ENCODE measurements at places on chromosomes 2 and 18.

DNA sequence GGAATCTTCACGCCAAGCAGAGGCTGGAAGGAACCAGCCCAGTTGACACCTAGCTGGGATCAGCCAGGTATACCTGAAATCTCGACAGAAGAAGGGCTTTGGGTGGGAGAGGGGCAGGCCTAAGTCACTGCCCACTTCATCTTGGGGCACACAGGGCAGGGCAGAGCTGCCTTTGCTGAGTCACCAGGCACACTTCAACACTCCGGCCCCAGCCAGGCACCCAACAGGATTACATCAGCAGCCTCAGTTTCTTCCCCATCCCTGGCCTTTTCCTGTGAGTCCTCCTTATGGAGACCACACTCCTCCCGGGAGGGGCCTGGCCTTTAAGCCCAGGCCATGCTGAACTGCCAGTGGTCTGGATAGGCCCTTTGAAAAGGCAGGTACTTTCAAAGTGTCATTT lies 201.7 kb upstream of the HS6ST1 start:
- DNase-seq = no peak

GRCh38 chr2:40173276-40173675 lies 278.6 kb downstream of the SLC8A1 start:
- DNase-seq = no peak

- DNase-seq = no peak
Measured at GRCh38 chr2:108536911-108537310, 2.6 kb downstream of the LIMS1 start.

GRCh38 chr2:159553727-159554126 lies 62.6 kb downstream of the BAZ2B start:
- DNase-seq = no peak
